ENCODE measurements at places on chromosomes 2 and 18.

- no peak for DNase-seq
Observed at GRCh38 chr2:3186766-3187165, 190.9 kb downstream of the EIPR1 start.

- DNase-seq: no peak
Observed at GRCh38 chr18:27921392-27921791, 255.5 kb downstream of the CDH2 start.

DNA sequence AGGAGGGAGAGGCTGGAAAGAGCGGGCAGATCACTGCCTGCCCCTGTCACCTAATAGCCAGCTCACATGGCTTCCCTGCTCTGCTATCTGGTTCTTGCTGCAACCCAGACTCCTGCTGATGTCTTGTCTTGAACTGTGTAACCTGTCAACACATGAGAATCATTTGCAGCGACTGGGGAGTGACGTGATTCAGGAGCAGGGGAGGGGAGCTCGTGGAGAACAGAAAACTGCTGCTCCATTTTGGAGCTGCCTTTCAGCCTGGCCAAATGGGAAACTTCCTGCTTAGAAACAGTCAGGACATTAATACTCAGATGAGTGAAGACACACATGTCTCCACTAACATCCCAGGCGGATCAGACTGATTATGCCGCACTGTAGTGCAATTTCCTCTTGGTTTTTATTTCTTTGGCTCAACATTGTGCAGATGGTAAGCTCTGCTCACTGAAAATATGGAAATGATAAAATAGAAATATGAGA, 38.1 kb downstream of the RPL37A start:
- DNase-seq: no peak

- DNase-seq: no peak
Observed at GRCh38 chr2:225456619-225457260, 57.2 kb downstream of the NYAP2 start.

- peak; percentile 83 for DNase-seq
Observed at GRCh38 chr2:147449323-147449991, 395.4 kb upstream of the ACVR2A start.

DNA sequence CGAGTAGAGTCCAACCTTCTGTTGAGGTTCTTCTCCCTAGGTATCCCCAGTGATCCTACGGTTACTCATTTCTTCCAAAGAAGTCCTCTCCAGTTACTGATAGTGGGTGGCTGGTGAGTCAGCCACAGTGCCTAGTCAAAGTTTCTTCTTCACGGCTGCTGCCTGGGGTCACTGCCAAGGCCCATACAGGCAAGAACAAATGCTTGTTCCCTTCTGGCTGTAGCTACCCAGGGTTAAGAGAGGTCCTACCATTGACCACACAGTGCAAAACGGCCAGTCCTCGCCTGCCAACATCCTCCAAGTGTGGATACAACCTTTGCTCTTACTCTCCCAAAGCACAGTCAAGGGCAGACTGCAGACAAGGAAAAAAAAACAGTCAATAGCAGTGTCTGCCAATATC, 2.9 kb upstream of the PTPN4 start:
- DNase-seq: no peak

- no peak for DNase-seq
Observed at GRCh38 chr2:166140932-166141331, 13.1 kb upstream of the SCN1A start.

DNA sequence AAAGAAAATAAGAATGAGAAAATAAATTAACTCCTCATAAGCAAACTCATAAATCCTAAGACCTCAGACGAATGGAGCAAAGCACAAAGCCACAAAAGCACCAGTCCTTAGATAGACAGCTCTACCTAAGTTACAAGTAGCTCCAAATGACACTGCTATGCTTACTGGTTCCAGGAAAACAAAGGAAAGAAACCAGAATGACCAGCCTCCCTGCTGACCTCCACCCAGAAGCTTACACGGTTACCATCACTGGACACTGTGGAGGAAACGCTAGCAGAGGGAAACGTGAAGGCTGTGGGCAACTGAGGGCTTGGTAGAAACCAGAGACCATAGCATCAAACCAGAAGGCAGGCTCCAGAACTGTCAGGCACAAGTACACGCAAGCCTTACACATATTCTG, 67.8 kb downstream of the STK39 start:
- DNase-seq: no peak

GRCh38 chr2:67548317-67549201, 151.4 kb downstream of the ETAA1 start:
- peak; percentile 22 for DNase-seq

- peak; percentile 67 for DNase-seq
Observed at GRCh38 chr18:48446582-48447225, 37.5 kb upstream of the ZBTB7C start.

DNA sequence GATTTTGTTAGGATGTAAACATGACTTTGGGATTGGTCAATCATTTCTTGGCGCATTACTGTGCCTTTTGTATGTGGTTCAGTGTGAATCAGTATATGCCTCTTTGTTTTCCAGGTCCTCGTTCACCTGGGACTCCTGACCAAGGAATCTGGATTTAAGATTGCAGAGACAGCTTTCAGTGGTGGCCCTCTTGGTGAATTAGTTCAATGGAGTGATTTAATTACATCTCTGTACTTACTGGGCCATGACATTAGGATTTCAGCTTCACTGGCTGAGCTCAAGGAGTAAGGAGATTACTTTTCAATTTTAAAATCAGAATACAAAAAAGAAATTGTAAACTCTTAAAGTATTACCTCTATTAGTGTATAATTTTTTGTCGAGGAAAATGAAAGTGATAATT, 87.6 kb downstream of the MGAT5 start:
- no peak for DNase-seq

- no peak for DNase-seq
Observed at GRCh38 chr2:48001498-48001897, 95.2 kb upstream of the FBXO11 start.

DNA sequence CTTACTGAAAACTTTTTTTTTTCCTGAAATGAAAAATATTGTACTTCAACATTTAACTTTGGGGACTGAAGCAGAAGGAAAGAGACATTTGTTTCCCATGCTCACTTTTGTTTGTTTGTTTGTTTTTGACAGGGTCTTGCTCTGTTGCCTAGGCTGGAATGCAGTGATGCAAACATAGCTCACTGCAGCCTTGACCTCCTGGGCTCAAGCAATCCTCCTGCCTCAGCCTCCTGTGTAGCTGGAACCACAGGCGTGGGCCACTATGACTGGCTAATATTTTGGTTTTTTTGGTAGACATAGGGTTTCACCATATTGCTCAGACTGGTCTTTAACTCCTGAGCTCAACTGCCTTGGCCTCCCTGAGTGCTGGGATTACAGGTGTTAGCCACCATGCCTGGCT, 70.9 kb upstream of the SPTBN1 start:
- no peak for DNase-seq

DNA sequence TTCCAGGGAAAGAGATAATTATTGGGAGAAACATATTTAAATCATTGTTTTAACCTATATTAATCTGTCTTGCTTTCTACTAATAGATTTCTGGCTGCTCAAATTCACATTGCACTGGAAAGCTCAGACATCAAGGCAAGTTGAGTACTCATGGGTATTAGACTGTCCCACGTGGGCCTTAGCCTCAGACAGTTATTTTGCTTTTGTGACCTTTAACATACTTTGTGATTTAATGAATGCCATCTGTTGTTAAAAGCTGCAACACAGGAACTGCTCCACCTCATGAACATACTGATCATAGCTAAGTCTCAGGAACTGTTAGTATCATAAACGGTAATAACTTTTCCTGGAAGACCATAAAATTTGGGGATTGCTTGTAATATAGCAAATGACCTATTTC, 2.7 kb upstream of the LCT start:
- DNase-seq: no peak

DNA sequence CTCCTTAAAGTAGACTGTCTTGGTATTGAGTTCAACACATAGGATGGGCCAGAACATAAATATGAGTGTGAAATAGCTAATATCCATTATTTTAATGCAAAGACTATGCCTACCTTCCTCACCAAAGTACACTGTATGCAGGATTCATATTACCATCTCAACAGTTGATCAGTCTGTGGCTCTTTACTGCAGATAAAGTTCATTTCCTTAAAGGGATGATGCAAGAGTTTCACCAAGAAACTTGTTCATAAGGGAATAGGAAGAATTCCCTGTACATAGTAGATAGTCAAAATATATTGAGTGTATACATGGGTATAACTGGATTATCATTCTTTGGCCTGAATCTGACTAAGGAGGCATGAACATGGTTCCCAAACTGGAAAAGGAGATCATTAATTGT, 35.0 kb downstream of the MARS2 start:
- DNase-seq: no peak

DNA sequence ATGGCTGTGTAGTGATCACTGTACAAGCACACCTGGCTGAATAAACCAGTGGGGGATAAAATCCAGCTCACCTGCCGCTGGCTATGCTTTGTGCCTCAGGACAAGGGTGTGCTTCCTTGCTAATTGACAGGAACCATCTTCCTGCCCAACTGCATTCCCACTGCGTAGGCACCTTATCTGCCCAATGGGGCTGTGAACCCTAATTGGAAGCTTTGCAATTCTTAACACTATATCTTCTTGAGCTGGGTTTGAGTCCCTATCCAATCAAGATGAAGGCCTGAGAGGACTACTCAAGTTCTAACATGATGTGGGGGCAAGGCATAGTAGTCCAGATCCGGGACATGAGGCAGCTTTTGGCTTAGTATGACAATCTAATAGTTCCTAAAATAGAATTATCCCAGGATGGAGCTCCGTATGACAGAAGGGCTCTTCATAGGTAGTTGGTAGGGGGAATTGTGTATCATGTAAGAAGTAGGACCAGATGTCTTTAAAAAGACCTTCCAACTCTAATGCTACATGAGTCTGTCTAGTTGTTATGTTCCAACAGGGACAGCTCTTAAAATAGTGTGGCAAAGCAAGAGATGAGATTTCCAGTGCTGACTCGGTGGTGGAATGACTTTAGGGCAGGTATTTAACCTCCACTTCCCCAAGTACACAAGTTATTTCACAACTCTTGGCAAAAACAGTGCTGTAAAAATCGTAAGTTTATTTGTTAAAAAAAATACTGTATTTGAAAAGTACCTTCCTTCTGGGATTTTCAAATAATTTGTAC, 2.3 kb upstream of the TMEM150A start:
- DNase-seq: no peak

DNA sequence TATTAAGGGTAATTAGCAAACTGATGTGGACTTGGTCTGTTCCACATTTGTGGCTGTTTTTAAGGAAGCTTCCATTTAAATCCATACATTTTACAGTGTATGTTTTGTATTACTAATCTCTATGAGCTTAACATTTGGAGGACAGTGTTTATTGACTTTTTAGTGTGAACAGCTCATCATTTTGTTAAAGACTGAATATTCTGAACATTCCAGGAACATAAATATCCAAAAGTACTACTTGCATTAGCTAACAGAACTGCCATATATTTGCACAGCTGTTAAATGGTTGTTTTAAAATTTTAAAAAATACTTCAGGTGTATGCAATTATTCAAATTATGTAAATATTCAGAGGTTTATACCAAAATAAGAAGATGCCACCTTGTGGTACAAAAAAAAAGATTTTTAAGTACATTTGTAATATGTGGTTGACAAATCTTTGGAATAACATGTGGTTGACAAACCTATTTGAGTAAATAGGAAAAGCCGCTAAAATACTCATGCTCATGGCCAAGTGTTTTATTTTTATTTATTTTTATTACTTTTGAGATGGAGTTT, 439.7 kb upstream of the FANCL start:
- DNase-seq: no peak

All from NCI-H748 treated with DMSO at 0.1 percent for 48 hours (cell line).